Naive thymus-derived CD4-positive, alpha-beta T cell (primary cell): ENCODE measurements at places on chromosomes 1 and 21.

GRCh38 chr21:29477941-29478340 is 179.2 kb downstream of the BACH1 start:
- H3K27me3 ChIP-seq, result no peaks in the 10 kb centered on the region
- H3K4me3 ChIP-seq, result no peak overlapping the region
- no peaks in the 10 kb centered on the region for H3K4me1 ChIP-seq
- no peak overlapping the region for H3K27ac ChIP-seq
- no peak for DNase-seq

DNA sequence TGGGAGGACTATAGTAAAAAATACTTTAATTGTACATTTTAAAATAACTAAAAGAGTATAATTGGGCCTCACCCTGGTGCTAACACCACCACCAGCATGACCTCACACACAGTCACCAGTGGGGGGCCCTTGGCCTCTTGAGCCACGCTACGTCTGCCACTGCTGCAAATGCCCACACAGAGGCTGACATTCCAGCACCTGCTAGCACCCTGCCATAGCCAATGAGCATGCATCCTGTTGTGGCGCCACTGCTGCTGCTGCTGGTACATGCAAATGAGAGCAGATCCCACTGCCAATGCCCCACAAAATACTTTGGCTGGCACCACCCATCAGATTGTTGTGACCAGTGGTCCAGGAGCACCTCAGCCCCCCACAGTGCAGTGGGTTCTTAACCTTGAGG is 31.5 kb upstream of the TNR start:
- no peak for DNase-seq
- H3K27ac ChIP-seq, result no peak overlapping the region
- H3K4me3 ChIP-seq, result no peak overlapping the region
- H3K4me1 ChIP-seq, result no peaks in the 10 kb centered on the region
- no peaks in the 10 kb centered on the region for H3K36me3 ChIP-seq
- no peaks in the 10 kb centered on the region for H3K27me3 ChIP-seq

DNA sequence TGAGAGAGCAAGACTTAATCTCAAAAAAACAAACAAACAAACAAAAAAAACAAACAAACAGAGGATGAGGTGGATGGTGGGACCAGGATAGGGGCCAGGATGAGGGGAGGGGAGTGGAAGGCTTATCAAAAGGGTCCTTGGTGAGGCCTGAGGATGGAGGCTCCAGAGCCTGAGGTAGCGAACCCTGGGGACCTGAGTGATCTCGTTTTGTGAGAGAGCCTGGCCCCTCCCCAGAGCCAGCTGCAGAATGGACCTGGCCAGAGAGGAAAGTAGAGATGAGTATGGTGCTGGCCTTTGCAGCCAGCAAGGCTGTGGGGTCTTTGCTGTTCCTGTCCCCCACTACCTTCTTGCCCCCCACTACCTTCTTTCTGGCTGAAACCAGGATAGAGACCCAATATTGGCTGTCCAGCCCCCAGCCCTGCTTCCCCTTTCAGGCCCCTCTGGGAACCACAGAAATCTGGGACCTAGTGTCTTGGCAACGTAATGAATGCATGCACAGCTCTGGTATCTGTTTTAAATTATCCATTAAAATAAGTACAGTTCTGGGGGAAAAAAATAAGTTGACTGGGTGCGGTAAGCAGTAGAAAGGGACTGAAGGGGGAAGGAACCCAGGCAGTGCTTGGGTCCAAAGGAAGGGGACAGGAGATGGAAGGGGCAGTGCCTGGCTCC is 1.1 kb upstream of the LMNA start:
- H3K36me3 ChIP-seq, result no peaks in the 10 kb centered on the region
- no peaks in the 10 kb centered on the region for H3K27me3 ChIP-seq
- peaks cover 14% of the 10 kb centered on the region for H3K4me1 ChIP-seq
- H3K27ac ChIP-seq, result no peak overlapping the region
- no peak overlapping the region for H3K4me3 ChIP-seq

GRCh38 chr21:27572696-27573095 is 605.8 kb upstream of the ADAMTS5 start:
- DNase-seq, result no peak
- no peaks in the 10 kb centered on the region for H3K4me1 ChIP-seq
- no peaks in the 10 kb centered on the region for H3K27me3 ChIP-seq
- no peak overlapping the region for H3K27ac ChIP-seq

DNA sequence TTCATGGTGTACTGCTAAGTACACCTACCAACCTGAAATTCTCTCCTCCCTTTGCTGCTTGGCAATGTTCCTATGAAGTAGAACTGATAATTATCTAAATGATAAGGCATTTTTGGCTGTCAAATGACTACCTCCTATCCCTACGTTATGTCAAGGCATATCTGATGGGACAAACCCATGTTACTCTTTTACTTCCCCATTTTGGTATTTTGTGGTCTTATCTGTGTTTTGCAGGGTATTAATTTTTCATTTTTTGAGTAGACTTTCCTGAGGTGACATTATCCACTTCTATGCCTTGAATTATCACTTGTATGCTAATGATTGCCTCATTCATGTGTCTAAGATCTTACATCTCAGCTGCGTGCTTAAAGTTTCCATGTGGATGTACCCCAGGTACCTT is 499.6 kb upstream of the B3GALT2 start:
- H3K27ac ChIP-seq, result no peak overlapping the region
- no peaks in the 10 kb centered on the region for H3K36me3 ChIP-seq
- DNase-seq, result no peak
- H3K27me3 ChIP-seq, result no peaks in the 10 kb centered on the region
- H3K4me3 ChIP-seq, result no peak overlapping the region

DNA sequence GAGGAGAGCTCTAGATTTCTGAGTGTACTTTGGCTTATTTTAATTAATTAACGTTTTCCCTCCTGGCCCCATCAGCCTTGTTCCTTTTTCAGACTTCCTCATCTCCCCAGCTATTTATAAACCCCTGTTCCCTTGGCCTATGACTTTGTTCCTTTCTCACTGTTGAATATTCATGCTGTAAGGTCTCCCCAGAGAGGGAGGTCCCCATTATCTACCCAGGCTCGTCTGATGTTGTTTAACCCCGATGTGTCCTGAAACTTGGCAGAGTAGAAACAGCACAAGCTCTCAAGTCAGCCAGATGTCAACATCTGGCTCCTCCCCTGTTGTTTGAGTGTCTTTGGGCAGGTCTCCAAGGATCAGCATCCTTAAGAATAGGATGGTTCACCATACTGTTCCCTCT is 153.6 kb downstream of the HIVEP3 start:
- DNase-seq, result no peak
- no peak overlapping the region for H3K4me3 ChIP-seq
- H3K27ac ChIP-seq, result no peak overlapping the region

GRCh38 chr1:15393475-15394257 is 16.0 kb upstream of the EFHD2 start:
- no peak overlapping the region for H3K27ac ChIP-seq
- H3K27me3 ChIP-seq, result no peaks in the 10 kb centered on the region
- DNase-seq, result no peak
- no peaks in the 10 kb centered on the region for H3K36me3 ChIP-seq
- no peak overlapping the region for H3K4me3 ChIP-seq
- no peaks in the 10 kb centered on the region for H3K4me1 ChIP-seq

DNA sequence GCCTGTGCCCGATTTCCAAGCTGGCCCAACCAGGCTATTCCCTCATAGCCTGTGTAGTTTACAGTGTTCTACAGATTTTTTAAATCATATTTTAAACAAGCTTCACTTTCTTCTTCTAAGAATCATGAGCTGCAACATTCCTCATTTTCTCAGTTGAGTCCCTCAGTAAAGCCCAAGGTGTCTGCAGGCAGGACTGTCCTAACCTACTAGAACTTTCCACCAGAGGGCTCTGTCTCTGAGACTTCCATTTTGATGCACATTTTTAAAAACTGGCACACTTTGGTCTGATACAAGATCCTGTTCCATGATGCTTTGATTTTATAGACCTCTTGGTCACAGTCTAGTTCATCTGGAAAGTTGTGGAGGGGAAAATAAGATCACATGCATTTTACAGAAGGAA is 21.6 kb upstream of the SLAMF6 start:
- H3K36me3 ChIP-seq, result peaks cover 21% of the 10 kb centered on the region
- no peak for DNase-seq
- H3K27ac ChIP-seq, result no peak overlapping the region
- H3K27me3 ChIP-seq, result no peaks in the 10 kb centered on the region
